ENCODE measurements at places on chromosomes 1 and 21.
A peak's percentile ranks its signal among the peaks of the same experiment; 100 is the strongest.

DNA sequence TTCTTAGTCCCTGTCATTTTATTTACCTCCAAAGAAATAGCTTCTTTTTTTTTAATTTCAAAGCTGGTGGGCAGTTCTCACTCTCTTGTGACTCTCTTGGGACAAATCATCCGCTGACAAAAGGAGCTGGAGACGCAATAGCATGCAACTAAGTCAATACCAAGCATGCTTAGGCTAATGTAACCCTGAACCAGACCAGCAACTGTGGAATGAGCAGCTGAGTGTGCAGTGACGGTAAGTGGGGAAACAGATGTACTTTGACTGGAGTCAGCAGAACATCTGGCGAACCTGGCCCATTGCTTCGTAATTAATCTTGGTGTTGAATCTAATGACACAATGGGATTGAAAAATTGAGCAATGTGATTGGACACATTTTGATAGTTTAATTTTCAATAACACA, 280.7 kb upstream of the PLXNA2 start:
- DNase-seq, result no peak

GRCh38 chr1:119187416-119187815, 47.0 kb upstream of the WARS2 start:
- DNase-seq, result no peak

DNA sequence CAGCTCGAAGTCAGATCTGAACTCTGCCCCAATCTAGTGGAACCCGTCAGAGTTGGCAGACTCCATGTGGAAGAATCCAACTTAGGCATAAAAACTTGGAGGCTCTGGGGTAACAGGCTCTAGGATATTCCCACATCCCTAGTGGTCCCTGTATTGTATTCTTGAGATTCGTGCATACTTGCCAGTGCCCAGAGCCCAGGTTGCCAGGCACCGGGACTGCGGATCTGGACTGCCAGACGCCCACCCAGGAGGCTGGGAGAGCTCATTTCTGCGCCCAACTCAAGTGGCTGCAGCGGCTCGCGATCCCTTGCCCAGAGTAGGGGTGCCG, 1.1 kb downstream of the GRIK1 start:
- DNase-seq, result no peak

GRCh38 chr1:38780133-38780532, 79.4 kb downstream of the RRAGC start:
- DNase-seq, result no peak

DNA sequence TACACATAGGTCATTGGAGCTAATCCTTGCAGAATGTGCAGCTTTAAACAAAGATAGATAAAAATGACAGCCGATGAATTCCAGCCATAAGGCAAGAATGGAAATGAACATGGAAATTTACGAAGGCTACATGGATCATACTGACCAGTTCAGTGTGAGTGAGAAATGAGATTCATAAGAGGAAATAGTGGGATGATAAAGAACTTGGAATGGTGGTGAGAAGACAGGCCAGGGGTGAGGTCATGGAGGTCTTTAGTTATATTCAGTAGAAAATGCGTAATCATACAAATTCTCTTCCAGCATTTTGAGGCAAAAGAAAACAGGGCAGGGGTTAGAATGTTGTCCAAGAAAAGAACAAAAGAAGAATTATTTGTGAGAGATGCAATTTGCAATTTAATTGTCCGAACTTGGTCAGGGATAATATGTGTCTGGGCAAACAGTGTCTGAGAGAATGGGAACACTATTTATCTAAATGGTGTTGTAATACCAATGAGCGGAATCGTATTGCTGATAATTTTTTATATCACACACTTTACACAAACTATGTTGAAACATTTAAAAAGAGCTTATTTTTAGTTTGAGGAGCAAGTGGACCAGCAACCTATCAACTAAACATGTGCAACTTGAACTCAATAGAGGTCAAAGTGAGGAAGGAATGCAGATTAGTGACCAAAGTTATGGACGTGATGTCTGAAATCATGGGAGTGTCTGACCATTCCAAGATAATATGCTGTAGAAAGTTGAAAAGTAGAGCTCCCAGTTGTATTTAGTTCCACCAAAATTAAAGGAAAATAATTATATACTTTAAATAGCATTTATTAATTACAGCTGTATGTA, 739.0 kb upstream of the NCAM2 start:
- no peak for DNase-seq

- no peak for DNase-seq
Observed at GRCh38 chr1:35406103-35406502, 137.6 kb downstream of the ZMYM4 start.

- DNase-seq, result peak; percentile 17
Observed at GRCh38 chr1:156025876-156026275, 5.1 kb upstream of the SSR2 start.

GRCh38 chr1:85494904-85495266, 29.9 kb upstream of the DDAH1 start:
- DNase-seq, result no peak

- DNase-seq, result no peak
Observed at GRCh38 chr1:205568469-205569361, 63.1 kb downstream of the ELK4 start.

DNA sequence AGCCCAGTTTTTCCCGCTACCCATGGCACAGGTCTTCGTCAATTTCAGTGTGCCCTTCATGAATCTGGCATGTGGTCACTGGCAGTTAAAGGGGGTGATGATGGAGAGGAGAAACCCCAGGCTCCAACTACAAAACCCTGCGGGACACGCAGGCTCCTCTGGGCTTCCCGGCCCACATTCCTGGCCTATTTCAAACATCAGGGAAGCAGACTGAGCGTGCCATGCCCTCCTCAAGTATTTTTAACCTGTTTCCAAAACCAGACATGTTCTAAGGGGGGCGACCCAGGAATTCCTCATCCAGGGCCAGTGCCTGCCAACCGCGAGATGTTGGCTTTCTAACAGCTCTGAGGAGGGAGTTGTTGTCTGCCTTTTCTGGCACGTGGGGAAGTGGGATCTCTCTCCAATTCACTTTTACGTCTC, 85.1 kb downstream of the CAPZB start:
- no peak for DNase-seq

All from Jurkat, Clone E6-1 (cell line).